NCI-H1417 (cell line): ENCODE measurements at places on chromosomes 13 and 19.

DNA sequence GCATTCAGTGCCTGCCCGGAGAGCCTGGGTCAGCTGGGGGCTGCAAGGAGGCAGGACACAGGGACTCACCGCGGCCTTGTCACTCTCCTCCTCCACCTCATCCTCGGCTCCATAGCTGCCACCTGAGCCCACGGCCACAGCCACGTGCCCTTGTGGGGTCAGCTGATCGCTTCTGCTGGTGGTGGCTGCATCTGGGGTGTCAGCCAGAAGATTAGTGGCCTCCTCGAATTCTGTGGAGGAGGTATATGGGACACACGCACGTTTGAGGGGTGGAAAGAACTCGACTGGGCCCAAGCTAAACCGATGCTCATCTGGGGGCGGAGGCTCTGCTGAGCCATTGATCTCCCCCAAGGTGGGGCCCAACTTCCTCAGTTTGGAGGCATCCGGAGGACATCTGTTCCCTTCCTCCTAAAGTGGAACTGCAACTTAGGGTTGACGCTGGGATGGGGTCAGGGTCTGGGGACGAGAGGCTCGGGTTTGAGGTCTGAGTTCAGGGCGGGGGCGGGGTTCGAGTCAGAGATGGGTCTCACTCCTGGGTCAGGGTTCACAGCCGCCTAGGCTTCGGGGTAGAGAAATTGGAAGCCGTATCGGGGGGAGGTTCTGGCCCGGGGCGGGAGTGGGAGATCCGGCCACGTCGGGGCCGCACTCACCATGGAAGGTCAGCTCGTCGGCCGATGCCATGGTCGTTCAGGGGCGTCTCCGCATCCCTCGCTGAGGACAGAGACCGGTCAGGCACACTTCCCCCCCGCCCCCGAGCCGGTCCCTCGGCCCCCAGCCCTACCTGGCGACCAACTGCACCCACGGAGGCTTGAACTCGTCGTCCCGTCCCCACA, 493 bp downstream of the YIPF2 start:
- no peak for DNase-seq

DNA sequence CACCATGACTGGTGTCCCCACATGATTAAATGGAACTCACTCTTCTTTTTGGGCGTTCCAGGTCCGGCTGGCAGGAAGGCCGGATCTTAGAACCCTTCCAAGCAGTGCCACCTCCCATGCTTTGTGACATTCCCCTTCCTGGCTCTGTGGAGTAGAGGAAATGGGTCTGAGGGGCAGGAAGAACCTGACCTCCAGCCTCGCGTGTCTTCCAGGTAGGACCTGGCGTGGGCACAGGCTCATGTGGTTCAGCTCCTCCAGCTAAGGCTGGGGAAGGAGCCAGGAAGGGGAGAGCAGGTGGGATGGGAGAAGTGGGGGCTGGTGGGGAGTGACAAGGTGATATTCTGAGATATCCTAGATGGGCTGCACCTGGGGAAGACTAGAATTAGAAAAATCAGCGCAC, 2.1 kb downstream of the TMEM255B start:
- DNase-seq: no peak

GRCh38 chr19:28402701-28403290, 810.2 kb downstream of the UQCRFS1 start:
- no peak for DNase-seq

DNA sequence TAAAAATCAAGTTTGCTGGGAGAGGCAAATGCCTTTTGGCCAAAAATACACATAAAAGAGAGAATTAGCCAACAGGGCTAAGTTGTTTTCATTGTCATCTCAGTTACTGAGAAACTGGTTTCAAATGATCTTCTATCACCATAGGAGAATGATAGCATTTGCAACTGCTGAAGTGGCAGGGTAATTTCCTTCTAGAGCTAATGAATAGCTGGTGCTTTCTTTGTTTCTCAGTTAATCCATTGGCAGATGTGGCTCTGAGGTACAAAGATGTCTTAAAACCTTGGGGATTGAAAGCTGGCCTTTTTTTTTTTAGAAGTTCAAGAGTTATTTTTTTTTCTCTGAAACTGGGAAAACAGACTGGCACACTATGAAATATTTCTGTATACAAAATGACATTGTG, 332.7 kb upstream of the KLF12 start:
- no peak for DNase-seq

DNA sequence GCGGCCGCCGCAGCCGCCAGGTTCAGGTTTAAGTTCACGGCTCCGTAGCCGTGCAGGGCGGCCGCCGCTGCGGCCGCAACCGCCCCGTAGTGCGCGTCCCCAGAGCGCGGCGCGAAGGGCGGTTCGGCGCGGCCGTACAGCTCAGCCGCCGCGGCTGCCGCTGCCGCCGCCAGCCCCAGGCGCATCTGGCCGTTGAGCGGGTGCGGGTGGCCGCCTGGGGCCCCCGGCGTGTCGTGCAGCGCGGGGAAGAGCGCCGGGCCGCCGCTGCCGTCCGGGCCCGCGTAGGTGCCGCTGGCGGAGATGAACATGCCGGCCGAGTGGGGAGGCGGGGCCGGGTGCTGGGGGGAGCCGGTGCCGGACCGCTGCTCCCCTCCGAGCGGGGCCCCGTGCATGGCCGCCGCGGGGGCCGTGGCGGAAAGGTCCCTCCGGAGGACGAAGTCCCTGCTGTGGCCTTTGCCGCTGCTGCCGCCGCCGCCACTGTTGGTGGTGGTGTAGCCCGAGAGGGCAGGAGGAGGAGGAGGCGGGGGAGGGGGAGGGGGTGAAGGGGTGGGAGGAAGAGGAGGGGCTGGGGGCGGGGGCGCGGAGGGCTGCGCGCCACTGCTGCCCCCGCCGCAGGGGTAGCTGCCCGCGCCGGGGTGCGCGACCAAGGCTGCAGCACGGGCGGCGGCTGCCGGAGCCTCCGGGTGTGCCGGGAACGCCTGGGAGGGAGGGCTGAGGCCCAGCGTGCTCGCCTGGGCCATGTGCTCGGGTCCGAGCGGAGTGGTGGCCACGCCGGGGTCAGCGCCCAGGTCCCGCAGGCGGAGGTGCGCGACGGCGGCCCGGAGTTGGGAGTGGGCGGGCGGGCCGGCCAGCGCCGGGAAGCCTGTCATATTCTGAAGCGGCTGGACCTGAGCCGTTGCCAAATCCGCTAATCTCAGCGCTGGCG, 654 bp downstream of the ZIC5 start:
- DNase-seq: peak; percentile 68

DNA sequence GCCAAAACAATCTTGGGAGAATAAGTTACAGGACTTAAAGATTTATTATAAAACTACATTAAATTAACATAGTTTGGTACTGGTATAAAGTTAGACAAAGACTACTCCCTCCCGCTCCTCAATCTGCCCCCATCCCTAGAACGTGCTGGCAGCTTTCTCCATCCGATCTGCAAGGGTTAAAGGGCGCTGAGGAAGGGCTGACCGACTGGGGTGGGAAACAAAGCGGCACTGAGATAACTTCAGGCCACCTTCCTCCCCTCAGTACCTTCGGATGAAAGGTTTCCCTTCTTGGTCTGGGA, 790 bp upstream of the SUGT1 start:
- no peak for DNase-seq

DNA sequence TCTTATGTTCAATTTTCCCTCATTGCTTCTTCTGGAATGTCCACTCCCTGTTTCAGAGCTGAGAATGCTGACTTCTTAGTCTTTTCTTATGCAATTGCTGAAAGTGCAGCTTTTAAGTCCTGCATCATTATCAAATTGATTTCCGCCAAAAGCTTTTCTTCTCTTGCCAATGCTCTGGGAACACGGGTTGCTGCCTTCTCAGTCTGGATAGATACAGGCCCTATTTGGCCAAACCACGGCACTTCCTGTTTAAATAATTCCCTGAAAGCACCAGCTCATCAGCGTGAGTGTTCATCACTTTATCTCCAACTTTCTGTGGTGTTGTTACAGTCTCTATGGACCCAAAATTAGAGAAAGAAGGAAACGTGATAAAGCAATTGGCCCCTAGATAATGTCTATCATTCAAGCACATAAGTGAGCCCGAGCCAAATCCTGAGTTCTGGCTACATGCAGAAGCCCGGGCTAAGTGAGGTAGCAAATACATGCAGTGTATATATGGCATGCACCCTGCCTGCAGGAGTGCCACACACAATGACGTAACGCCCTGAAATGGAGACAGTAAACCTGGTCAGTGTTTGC, 85.7 kb downstream of the CYSLTR2 start:
- DNase-seq: no peak
